Activated T-helper 17 cell treated with anti-CD3 and anti-CD28 coated beads, Interleukin-2, amount 50 U/mL, for 72 hours (primary cell): ENCODE measurements at places on chromosomes 4 and X. TPM values are rescaled to one million over a fixed set of nuclear protein-coding genes. Genes with fewer than 3 reads are reported as not detected.

DNA sequence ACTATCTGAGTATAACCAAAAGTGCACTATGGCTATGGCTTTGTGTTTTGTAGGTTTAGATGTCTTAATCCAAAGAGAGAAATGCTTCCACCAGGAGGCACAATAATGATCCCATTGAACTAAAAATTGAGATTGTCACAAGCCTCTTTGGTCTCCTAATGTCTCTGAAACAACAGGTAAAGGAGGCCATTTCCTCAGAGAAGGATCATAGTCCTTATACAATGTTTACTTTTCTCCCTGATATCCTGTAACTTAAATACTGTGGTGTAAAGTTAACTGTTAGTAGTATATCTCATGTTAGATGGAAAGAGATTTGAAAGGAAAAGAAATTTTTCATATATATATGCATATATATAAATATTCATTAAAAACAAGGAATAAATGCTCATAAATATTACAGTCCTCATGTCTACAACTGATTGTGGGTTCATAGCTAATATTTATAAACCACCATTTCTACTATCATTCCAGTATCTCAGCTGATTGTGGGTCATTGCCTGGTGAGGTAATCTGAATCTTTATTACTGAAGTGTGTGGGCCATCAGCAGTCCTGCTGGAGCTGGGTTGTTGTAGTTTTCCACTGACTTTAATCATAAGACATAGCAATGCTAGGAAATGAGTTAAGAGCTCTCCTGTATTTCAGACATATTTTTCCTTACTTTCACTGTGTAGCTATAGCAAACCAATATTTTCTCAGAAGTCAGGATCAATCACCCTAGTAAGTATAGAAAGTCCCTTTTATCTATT is 1230.4 kb downstream of the PCDH18 start:
- ATAC-seq, result no peak

GRCh38 chr4:3174371-3175338 is 74.3 kb upstream of the MSANTD1 start:
- ATAC-seq, result no peak

GRCh38 chrX:110915111-110915510 is 119.5 kb upstream of the CHRDL1 start:
- no peak for ATAC-seq

GRCh38 chr4:1271686-1272085 is 18.0 kb upstream of the MAEA start:
- no peak for ATAC-seq

DNA sequence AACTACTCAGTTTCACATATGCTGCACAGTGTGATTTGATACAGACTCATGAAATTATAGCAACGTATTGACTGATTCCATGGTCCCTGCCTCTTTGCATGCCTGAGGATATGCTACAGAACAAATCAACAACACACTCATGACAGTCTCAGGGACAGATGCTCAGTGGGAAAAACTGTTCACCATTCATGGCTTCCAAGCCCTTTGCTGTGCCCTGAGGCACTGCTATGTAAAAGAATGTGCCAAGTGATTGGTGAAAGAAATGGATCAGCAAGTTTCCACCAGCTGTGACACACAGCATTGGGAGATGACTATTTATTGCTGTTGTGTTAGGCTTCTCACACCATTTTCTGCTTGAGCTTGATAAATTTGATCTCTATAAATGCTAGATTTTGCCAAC is 825.6 kb upstream of the INTU start:
- ATAC-seq, result no peak

GRCh38 chr4:152540293-152540674 is 4.4 kb upstream of the FBXW7 start:
- ATAC-seq, result no peak

DNA sequence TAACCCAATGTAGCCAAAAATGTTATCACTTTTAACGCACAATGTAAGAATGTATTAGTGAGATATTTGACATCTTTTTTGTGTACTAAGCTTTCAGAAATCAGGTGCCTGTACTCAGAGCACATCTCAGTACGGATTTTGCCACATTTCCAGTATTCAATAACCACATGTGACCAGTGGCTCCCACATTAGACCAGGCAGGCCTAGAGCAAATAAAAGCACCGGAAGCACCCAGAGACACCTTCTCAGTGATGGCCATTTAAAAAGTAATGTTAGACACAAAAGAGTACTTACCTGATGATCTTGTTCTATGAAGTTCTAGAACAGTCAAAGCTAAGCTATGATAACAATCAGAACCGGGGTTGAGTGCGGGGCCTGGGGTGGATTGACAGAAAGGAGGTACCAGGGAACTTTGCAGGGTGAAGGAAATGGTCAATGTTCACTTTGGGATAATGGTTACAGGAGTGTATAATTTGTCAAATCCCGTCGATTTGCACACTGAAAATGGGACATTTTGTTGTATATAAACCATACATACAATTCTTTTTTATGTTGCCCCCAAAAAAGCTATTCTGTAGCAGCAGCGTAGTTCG is 1.2 kb downstream of the CTPS2 start:
- ATAC-seq, result no peak

DNA sequence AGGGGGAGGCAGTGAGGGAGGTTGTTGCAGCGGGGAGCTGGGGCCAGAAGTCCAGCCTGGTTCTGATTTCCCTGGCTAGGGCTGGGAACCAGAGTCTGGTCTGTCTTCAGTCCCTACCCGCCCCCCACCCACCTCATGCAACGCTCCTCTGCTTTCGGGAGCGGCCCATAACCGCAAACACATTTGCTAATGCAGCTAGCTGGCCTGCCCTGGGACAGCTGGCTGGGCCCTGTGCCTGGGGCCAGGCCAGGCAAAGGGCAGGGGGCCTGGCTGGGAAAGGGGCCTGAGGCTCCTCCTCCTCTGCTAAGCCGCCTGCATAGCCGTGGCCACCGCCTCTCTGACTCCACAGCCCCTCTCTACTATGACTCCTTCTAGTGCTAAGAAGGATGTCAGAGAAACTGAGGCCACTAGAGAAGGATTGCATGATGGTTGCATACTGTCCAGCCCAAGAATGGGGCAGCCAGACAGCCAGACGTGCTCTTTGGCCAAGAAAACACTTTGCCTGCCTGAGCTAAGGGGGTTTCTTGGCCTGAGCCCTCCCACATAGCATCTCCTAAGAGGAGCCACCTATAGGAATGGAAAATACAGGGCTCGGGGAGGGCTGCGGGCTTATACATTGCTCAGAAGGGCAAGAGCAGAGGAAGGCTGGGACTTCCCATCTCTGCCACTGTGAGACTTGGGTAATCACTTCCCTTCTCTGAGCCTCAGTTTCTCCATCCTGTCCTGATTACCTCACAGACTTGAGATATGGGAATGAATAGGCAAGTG is 76.9 kb downstream of the PJA1 start:
- ATAC-seq, result no peak

- no peak for ATAC-seq
Observed at GRCh38 chrX:69951753-69952152, 98.0 kb downstream of the AWAT2 start.

- peak; percentile 23 for ATAC-seq
Observed at GRCh38 chr4:3037957-3038461, 36.3 kb downstream of the HTT-AS start.

GRCh38 chr4:183838987-183839712 is 66.0 kb upstream of the STOX2 start:
- no peak for ATAC-seq

GRCh38 chr4:57095956-57096355 is 14.2 kb downstream of the IGFBP7 start:
- ATAC-seq, result no peak

The SCRG1 gene
- total RNA-seq, result not detected

The VSIG1 gene
- 1.4 TPM for total RNA-seq

The RAI2 gene
- not detected for total RNA-seq
